ENCODE measurements at places on chromosomes 12 and 14.

DNA sequence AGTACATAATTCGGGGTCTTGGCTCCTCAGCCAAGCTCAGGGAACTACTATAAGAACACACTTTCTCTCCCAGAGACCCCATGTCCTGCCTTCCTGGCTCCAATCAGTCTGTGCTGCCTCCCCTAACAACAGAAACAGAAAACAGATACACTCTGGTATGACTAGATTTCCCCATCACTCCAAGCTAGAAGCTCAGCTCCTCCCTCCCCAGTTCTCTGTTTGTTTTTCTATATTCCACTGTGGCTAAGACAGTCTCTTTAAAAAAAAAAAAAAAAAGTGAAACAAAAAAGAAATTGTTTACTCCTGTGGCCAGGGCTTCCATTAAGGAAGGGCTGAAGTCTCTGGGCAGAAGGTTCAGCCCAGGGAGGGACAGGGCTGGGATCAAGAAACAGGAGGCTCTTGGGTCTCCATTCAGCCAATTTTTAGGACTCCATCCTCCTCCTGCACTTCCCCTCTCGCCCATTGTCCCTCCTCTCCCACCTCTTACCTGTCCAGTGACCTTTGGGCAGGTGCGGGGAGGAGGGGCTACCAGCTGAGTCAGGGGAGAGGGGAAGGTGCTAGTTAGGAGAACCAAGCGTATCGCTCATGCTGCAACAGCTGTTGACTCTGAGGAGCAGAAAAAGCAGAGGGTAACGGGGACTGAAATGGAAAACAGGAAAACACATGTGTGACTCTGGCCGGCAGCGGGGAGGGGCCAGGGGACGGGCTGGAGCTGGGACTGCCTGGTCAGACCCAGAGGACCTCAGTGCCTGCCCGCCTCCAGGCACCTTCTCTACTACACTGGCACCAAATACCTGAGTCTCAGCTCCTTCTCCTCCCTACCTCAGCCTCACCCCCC is 4.1 kb upstream of the SLC7A7 start:
- DNase-seq = no peak

DNA sequence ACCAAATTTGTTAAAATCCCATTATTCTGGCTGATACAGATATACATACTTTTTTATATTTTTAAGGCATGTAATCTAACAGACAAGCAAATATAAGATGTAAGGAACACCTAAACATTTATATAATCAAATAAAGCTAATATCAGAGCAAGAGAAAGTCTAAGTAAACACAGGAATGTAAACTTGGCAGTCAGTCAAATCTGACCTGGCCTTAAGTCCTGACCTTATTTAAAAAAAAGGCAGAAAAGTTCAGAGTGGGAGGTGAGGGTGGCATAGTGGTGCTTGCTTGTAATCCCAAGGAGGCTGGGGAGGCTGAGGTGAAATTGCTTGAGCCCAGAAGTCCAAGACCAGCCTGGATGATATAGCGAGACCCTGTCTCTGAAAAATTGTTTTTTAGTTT is 152.6 kb downstream of the DERA start:
- DNase-seq = no peak

DNA sequence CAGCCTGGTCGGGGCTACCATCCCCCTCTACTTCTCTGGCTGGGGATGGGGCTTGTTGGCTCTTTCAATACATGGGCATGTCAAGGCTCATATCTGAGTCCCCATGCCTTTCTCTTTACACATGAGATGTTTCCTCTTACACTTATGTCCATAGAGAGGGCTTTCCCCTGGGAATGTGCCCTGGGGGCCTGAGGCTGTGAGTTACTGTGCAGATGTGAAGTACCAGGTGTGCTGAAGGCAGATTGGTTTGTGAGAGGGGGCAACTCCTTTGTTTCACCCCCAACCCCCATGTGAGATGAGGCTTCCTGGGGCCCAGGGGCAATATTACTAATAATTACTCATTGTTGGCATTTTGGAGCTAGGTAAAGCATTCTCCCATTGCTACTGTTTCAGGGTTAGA is 32.8 kb downstream of the NRXN3 start:
- DNase-seq = no peak

- DNase-seq = no peak
Observed at GRCh38 chr12:114165921-114166320, 199.8 kb upstream of the RBM19 start.

DNA sequence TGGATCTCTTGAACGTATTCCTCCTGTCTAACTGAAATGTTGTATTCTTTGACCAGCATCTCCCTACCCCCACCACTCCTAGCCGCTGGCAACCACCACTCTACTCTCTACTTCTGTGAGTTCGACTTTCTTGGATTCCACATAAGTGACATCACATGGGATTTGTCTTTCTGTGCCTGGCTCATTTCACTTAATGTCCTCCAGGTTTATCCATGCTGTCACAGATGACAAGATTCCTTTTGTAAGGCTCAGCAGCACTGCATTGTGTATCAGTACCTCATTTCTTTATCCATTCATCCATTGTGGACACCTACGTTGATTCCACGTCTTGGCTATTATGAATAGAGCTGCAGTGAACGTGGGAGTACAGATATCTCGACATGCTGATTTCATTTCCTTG is 10.5 kb downstream of the PRKAB1 start:
- no peak for DNase-seq

- no peak for DNase-seq
Observed at GRCh38 chr12:86770871-86771270, 514.7 kb upstream of the MGAT4C start.

DNA sequence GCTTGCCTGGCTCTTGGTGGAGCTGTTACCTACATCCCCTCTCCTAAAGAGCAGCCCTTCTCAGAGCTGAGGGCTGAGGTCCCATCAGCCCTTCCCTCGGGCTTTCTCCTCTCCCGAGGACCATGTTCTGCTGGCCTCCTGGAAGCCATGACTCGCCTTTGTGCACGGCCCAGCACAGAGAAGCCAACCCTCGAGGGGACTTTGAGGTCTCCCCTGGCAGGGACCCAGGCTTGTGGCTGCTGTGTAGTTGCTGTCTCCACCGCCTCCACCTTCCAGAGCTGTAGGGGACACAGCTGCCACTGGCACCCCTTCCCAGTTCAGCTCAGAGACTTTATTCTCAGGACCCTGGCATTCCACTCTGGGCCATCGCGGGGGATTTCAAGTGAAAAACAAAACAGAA is 22.9 kb upstream of the CCND2 start:
- DNase-seq = no peak

GRCh38 chr12:6326316-6327228 is 15.3 kb downstream of the TNFRSF1A start:
- DNase-seq = no peak

DNA sequence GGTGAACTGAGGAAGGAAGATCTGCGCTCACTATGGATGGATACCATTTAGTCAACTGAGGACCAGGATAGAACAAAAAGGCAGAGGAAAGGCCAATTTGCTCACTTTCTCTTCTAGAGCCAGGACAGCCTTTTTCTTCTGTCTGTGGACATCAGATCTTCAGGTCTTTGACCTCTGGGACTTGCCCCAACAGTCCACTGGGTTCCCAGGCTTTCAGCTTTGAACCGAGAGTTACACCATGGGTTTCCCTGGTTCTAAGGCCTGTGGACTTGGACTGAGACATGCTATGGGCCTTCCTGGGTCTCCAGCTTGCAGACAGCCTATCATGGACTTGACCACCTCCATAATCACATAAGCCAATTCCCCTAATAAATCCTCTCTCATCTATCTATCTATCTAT is 232.0 kb downstream of the IPO8 start:
- no peak for DNase-seq

- no peak for DNase-seq
Observed at GRCh38 chr14:85527006-85527405, 2.9 kb upstream of the FLRT2 start.

DNA sequence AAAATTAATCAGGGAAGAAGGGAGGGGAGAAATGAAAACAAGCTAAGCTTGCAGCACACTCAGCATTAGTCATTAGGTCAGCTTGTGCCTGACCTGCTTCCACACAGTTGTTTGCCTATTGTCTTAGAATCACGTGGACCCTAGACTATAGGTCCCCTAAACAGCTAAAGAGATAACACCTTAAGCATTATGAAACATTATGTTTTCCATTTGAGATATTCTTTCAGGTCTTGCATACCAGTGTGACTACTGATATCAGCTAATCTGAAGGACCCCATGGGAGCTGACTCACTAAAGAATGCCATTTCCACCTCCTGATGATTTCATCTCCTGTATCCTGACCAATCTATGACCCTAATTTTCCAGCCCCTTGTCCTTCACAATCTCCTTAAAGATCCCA is 154.1 kb upstream of the FUT8 start:
- no peak for DNase-seq

GRCh38 chr14:101933209-101933608 is 31.2 kb upstream of the DYNC1H1 start:
- DNase-seq = no peak
